ENCODE measurements at places on chromosomes 7 and 10. TPM values are rescaled to one million over a fixed set of nuclear protein-coding genes. Genes with fewer than 3 reads are reported as not detected.

GRCh38 chr10:87615856-87616255 lies 43.8 kb upstream of the PAPSS2 start:
- no peak for DNase-seq

GRCh38 chr7:11181590-11181989 lies 207.9 kb downstream of the PHF14 start:
- no peak for DNase-seq

DNA sequence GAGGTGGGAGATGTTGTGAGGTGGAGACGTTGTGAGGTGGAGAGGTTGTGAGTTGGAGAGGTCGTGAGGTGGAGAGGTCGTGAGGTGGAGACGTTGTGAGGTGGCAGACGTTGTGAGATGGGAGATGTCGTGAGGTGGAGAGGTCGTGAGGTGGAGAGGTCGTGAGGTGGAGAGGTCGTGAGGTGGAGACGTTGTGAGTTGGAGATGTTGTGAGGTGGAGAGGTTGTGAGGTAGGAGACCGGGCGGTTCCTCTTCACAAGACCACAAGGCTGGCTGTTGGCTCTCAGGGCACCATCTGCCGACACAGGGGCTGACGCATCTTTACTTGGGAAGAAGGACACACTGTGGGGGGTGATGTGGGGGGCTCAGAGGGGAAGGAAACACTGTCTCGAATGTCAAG lies 34.7 kb upstream of the SHH start:
- DNase-seq: peak; percentile 49

DNA sequence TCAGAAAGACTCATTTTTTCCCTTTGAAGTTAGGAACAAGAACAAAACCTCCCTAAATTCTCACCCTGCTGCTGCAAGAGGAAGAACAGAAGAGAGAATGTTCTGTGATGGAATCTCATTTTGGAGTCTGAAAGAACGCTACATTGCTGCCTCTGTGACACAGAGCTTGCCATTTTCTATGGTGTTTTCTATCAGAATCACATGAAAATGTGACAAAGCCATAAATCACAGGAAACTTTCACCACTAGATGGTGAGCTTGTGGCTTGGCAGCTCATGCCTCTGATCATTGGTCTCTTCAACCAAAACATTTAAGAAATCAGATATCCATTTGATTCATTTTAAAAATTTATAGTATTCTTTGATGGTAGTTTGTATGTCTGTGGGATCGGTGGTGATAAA lies 82.9 kb downstream of the CADPS2 start:
- no peak for DNase-seq

DNA sequence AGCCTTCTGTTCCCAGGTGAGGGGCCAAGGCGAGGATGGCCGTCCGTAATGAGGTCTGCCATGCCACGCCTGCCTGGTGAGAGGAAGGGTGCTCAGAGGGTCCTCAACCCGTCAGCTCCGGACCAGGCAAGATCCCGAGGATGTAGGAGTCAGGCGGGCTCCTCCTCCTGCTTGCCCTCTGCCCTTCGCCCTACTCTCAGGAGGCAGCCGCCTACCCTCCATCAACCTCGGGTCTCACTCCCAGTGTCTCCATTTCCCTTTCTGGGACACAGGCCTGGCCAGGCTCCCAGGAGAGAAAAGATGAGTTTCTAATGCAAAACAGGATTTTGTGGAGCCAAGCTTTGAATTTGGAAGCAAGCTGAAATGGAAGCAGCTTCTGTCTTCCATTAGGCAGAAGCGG lies 184.0 kb downstream of the PTPN20 start:
- no peak for DNase-seq

GRCh38 chr10:71290331-71290730 lies 28.7 kb upstream of the SLC29A3 start:
- no peak for DNase-seq

DNA sequence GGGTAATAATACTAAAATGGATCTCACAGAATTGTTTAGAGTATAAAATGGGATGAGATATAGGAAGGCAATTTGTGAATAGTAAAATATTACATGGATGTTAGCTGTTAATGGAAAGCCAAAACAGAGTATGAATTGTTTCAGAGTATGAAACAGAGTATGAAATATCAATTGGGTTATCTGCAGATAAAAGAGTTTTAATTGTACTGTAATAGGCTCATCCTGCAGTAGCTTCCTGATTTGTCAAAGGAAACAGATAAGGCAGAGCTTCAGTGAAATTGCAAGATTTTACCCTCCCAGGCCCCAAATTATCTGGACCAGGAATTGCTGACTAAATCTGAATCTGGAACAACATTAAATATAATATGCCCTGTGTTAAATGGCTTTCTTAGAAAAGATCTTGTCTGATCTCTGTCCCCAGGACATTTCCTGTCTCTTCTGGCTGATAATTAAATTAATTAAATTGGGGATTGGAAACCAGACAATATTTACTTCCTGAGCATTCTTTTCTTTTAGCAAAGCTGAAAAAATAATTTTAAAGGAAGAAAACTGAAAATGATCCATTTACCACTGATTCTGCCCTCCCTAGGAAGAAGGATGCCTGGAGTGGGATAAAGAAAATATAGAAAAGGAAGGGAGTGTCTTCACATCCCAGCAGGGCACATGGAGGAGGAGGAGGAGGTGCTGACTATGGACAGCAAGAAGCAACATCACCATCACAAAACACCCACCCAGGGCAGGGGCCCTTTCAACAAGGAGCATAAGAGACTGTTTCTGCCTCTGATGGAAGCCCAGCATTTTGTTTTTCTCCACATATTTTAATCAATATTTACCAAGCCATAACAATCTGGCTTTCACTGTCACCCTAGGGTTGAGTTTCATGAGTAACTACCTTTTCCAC lies 18.5 kb downstream of the PTN start:
- DNase-seq: no peak

- DNase-seq: no peak
These were observed 4.0 kb downstream of the BRAF start for GRCh38 chr7:140920745-140921144.

Gene ZPBP
- 0.23 TPM for total RNA-seq

Gene OPN4
- total RNA-seq: 0.80 TPM
